ENCODE measurements at places on chromosomes 5 and 9.

- DNase-seq, result peak; percentile 39
Measured at GRCh38 chr5:177071666-177072385, 14.9 kb upstream of the FGFR4 start.

GRCh38 chr5:6675784-6676491 is 37.3 kb upstream of the TENT4A start:
- DNase-seq, result no peak

GRCh38 chr5:78515670-78516069 is 132.9 kb downstream of the LHFPL2 start:
- no peak for DNase-seq

DNA sequence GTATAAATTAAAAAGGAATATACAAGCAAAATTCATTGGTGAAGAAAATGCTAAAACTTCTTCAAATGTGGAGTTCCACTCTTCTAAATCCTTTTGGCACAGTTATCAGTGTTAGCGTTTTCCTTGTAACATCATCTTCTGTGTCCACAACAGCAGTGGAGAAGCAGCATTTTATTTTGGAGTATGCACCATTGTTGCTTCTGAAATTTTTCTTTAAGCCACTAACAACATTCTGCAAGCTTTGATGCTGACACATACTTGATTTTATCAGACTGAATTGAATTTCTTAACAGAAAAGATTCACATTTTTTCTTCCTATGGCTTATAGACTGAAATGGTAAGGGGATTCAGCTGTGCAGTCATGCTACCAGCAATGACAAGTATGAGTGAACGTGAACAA is 60.8 kb upstream of the PTGER4 start:
- DNase-seq, result no peak

DNA sequence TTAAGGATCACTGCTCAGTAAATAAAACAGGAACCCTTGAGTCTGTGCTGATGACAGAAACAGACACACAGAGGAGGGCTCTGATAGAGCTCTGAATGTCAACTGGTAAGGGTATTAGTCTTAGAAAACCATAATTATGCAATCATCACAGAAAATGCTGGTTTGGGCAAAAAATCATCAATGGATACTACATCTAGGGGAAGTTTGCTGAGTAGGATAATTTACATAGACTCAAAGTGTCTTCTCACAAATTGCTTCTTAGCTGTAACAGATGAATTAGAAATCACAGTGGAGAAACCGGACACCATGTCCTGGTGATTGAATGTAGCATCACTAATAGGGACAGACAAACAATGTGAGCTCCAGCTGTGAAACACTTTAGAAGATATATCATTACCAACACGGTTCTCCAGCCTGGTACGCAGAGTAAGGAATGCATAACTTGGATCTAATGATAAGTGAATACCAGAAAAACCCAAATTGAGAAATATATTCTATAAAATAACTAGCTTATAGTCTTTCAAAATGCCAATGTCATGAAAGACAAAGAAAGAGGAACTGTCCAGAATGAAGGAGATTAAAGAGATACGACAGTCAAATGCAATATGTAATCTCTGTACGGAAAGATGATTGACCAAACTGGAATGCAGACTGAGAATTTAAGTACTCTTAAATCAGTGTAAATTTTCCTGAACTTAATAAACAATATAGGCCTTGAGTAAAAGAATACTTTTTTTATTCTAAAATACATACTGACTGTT is 17.3 kb downstream of the CHD1 start:
- DNase-seq, result no peak

GRCh38 chr5:43874772-43875171 is 271.8 kb downstream of the NNT start:
- no peak for DNase-seq

DNA sequence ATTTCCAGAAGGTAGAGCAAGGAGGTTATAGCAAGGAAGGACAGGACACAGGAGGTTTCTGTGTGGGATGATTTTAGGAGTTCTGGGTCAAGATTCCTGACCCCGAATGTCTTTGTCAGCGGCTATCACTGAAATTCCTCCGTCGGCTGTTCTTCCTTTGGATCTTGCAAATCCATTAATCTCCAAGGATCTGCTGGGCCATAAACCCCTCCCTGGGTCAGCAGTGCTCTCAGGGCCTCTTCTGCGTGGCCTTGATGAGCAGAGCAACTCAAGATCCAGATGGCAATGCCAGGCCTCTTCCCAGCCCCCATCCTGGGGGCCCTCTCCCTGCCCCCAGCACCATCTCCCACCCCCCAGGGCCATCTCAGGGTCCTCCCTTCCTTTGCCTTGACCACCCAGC is 16.3 kb upstream of the COL27A1 start:
- no peak for DNase-seq

GRCh38 chr9:92724528-92725265 is 39.9 kb downstream of the BICD2 start:
- DNase-seq, result no peak

DNA sequence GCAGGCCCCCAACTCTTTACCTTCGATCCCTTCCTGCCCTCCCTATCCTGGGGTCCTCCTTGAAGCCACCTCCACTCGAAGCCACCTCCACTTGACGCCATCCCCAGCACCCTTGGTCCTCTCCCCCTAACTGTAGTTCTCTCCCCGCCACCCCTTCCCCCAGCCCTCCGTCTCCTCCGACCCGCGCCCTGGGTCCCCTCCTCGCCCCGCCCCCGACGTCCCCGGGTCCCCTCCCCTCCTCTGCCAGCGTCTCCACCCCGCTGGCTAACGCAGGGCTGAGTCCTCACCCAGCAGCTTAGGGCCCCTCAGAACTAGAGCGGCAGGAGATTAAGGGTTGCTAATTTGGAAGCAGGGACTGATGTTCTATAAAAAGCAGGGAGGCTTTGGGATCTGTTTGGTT is 30.6 kb upstream of the ANKRD33B start:
- no peak for DNase-seq

DNA sequence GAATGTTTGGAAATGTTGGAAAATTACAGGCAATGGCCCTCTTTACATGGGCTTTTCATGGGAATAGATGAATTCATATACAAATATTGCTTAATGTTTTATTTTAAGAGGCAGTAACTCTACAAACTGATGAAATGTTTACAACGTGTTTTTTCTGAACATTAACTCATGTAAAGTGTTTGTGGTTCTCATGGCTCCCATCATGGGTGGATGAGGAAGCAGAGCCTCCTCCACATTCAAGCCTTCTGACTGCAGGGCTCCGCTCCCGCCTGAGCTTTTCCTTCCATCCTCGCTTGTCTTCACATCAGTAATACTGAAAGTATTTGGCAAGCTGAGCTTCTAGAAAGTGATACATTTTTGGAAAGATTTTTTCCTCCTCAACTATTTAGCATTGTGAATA is 204.2 kb downstream of the ARHGAP26 start:
- no peak for DNase-seq

- no peak for DNase-seq
Measured at GRCh38 chr9:88800329-88800682, 191.0 kb upstream of the S1PR3 start.

- DNase-seq, result no peak
Measured at GRCh38 chr5:138686668-138687067, 66.6 kb upstream of the CTNNA1 start.

DNA sequence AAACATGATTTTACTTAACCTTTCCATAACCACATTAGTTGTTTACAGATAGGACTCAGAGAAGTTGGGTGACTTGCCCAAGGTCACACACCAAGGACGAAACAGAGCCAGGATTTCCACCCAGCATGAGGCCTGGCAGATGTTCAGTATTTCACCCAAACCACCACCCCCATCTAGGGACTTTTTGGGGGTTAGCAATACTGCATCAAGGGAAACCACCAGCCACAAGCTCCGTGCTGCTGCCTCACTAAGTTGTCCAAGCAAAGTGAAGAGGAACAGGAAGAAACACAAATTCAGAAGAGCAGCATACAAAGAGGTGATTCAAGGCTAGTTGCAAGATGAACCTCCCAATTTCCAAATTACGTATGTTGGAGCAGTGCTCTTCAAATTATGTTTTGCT is 219.6 kb upstream of the RORB start:
- no peak for DNase-seq

GRCh38 chr5:131277875-131278740 is 14.3 kb downstream of the CDC42SE2 start:
- DNase-seq, result no peak

DNA sequence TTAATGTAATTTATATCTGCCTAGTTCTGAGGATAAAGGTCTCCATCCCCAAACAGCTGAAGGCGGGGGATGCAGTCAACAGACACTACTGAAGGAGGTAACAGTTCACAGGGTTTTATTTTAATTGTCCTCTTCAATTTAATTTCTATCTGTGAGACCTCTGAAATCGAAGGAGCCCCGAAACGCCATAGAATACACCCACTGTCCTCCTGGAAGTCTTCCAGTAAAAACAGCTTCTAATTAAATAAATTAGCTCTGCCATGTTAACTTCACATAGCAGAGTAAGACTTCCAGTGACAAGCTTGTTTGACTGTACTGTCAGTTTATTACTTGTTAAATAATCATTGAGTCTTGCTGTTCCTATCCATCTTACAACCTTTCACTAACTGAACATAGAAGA is 193.5 kb downstream of the SEC61B start:
- DNase-seq, result no peak

DNA sequence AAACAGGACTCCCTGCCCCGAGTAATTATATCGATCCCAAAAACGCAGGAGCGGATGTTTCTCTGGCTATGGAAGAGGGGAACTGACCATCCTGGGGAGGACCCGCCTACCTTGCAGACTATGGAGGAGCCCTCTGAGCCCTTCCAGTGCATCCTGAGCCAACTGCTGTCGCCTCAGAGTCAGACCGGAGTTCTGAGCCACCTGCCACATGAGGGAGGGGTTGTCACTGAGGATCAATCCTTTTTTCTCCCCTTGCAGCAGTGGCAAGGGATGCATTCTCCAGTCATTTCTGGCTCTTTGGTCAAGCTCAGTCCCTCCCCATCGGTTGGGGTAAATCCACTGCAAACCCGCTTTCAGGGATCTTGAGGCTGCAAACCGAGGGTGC is 709 bp downstream of the FANCG start:
- DNase-seq, result no peak

- no peak for DNase-seq
Measured at GRCh38 chr9:90868555-90868954, 66.9 kb downstream of the SYK start.

GRCh38 chr9:110555551-110556331 is 23.8 kb downstream of the SVEP1 start:
- DNase-seq, result no peak

- no peak for DNase-seq
Measured at GRCh38 chr9:86990290-86990689, 43.0 kb upstream of the GAS1 start.

- DNase-seq, result no peak
Measured at GRCh38 chr5:67273689-67274356, 77.2 kb upstream of the CD180 start.

GRCh38 chr9:20002011-20002410 is 213.2 kb upstream of the SLC24A2 start:
- DNase-seq, result no peak

GRCh38 chr5:140327589-140327988 is 18.8 kb downstream of the HBEGF start:
- DNase-seq, result no peak

- DNase-seq, result no peak
Measured at GRCh38 chr9:128529191-128529590, 23.2 kb upstream of the SPTAN1 start.

DNA sequence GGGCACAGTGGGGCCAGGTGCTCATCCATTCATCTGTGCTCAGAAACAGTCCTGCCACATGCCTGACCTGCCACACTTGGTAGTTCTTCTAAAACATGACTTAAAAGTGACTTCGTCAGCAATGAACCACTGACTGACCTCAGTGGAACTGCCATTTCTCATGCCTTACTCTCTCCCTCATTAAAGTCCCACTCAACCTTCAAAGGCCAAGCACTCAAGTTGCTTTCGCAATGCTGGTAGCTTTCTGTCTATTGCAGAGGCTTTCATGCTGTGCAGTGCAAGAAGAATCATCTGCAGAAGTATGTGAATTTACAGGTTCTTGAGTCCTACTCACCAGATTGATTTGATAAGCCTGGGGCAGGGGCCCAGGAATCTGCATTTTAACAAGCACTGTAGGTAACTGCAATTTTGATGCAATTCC is 23.9 kb downstream of the B4GALT1 start:
- no peak for DNase-seq

DNA sequence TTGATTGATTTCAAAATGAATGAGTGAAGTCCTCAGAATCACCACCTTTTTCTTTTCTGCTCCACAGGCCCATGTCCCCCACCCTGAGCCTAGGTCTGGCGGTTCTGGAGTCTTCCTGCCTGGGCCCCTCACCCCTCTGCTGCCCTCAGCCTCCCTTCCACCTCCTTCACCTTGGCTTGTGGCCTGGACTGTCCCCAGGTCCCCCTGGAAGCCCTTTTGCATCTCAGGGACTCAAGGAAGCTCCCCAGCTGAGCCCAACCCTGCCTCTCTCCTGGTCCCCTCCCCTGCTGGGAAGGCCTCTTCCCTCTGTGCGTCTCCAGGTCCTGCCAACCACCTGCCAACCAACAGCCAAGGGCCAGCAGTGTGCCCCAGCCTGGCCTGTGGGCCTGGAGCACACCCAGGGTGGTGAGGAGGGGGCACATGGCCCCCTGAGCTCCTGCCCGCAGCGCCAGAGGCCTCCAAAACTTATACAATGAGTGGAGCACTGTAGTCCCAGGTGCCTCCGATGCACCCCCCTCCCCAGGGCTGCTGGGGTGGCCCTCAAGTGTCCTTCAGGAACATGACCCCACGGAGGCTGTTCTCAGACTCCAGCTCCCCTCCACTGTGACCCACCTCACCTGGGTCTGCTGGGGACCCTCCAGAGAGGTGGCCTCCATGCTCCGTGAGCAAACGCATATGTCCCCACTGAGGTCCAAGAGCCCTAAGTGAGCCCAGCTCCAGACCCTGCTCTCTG is 20.3 kb downstream of the GLT6D1 start:
- no peak for DNase-seq

GRCh38 chr5:155679530-155679929 is 647.4 kb upstream of the SGCD start:
- DNase-seq, result no peak

- no peak for DNase-seq
Measured at GRCh38 chr5:93247105-93247504, 333.9 kb downstream of the NR2F1-AS1 start.

DNA sequence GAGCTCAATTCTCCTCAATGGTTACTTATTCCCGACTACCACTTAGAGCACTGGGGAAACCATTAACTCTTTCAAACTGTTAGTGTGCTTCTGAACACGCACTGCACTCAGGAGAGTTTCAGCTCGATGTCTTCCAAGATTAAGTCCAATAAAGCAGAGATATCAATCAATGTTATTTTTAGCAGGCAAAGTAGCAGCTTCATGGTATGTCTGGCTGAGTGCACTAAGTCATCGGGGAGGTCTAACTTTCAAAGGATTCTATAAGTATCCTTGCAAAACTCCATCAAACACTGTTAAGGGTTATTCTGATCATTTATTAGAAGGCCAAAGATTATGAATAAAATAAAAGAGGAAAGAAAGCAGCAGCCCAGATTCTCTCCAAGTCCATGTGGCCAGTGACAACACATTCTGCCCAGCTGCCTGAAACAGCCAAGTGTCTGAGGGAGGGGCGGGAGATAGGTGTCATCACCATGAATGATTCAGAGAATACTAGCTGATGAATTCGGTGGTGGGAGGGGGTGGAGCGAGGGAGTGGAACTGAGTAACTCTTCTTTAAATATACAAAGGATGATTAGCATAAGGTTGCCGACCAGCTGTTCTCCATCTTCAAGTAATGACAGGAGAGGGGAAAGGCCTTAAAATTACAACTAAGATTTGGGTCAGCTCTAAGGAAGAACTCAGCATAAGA is 21.3 kb downstream of the NREP start:
- no peak for DNase-seq

Data from stimulated activated naive CD4-positive, alpha-beta T cell treated with Interleukin-2 at 50 U/mL for 16 hours (primary cell).